ENCODE measurements at places on chromosomes 7 and 10.

DNA sequence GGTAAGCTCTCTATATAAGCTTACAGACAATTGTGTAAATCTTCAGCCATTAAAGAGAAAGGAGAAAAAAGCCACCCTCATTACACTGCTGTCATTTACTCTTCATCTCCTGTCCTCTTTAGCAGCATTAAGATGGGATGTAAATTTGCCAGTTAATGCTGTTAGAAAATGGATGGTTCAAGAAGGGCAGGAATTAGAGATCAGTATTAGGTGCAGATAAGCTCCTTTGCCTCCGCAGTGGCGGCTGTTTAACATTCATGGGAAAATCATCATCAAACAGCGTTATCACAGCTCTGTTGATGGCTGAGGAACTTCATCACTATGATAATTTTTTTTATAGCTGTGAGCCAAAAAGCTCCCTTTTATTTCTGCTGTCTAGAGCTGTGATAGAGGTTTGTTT, 61.8 kb upstream of the FAM204A start:
- no peak for DNase-seq

DNA sequence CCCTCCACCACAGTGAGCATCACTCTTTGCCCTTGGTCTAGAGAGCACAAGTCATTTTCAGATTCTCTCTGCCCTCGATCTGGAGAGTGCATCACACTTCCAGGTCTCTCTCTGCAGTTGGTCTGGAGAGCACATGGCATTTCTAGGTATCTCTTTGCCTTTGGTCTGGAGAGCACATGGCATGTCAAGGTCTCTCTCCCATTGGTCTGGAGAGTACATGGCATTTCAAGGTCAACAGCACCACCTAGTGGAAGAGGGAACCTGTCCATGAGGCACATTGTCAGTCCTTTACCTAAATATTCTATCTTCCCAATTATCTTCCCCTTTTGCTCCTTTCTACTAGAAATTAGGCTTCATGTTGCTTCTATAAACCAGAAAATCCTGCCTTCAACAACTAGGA, 1139.4 kb downstream of the XPNPEP1 start:
- DNase-seq: peak; percentile 5

- no peak for DNase-seq
Observed at GRCh38 chr10:70461397-70462348, 16.9 kb upstream of the PALD1 start.

GRCh38 chr10:103784723-103785418, 70.5 kb downstream of the SH3PXD2A start:
- DNase-seq: no peak

- DNase-seq: no peak
Observed at GRCh38 chr10:33520223-33520622, 185.8 kb upstream of the NRP1 start.

DNA sequence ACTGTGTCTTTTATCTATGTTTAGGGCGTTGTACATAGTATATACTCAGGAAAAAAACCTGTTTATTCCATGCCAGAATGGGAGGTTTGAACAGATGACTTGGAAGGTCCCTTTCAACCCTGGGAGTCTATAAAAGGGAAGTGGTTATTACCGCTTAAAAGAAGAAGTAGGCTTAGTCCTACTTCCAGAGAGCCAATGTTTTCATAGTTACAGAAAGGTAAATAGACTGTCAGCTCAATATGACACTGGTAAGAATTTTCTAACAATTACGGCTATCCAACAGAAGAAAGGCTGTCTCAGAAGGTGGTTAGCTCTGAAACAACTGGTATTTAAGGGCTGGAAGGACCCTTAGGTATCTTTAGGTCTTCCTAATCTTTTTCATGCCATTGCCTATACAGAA, 1.1 kb upstream of the TFAM start:
- DNase-seq: no peak

- DNase-seq: no peak
Observed at GRCh38 chr10:97300980-97301379, 8.5 kb upstream of the ARHGAP19 start.

DNA sequence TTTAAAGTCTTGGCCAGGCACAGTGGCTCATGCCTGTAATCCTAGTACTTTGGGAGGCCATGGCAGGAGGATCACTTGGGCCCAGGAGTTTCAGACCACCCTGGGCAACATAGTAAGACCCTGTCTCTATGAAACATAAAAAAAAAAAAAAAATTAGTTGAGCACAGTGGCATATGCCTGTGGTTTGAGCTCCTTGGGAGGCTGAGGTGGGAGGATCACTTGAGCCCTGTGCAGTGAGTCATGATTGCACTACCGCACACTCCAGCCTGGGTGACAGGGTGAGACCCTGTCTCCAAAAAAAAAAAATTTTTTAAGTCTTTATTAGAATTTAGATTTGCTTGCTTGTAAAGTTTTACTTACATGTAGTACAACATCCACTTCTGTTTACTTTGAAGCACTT, 14.0 kb downstream of the WNT2 start:
- DNase-seq: no peak

GRCh38 chr7:26629696-26630095, 234.7 kb downstream of the SKAP2 start:
- no peak for DNase-seq

DNA sequence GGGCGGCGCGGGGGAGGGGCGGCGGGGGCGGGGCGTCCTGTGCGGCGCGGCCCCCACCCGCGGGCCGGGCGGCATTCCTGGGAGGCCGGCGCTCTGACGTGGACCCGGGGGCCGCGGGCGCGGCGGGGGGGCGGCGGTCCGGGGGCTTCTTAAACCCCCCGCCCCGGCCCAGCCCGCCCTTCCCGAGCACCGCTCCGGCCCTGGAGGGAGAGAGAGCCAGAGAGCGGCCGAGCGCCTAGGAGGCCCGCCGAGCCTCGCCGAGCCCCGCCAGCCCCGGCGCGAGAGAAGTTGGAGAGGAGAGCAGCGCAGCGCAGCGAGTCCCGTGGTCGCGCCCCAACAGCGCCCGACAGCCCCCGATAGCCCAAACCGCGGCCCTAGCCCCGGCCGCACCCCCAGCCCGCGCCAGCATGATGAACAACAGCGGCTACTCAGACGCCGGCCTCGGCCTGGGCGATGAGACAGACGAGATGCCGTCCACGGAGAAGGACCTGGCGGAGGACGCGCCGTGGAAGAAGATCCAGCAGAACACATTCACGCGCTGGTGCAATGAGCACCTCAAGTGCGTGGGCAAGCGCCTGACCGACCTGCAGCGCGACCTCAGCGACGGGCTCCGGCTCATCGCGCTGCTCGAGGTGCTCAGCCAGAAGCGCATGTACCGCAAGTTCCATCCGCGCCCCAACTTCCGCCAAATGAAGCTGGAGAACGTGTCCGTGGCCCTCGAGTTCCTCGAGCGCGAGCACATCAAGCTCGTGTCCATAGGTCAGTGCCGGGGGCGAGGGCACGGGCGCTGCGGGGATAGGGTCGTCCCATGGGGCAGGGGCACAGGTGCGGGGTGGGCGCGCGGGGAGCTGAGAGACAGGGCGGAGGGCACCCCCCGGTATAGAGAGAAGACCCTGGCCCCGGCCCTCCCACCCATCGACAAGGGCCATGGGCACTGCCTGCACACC, at the start of gene FLNC:
Gene FLNC, plus strand, starts transcription at position 176 of the 947 bp plus-strand sequence. Its CDS starts 232 bp downstream, at position 408.
- DNase-seq: peak; percentile 72

GRCh38 chr7:141992156-141992555, 3.5 kb upstream of the MGAM start:
- DNase-seq: no peak

DNA sequence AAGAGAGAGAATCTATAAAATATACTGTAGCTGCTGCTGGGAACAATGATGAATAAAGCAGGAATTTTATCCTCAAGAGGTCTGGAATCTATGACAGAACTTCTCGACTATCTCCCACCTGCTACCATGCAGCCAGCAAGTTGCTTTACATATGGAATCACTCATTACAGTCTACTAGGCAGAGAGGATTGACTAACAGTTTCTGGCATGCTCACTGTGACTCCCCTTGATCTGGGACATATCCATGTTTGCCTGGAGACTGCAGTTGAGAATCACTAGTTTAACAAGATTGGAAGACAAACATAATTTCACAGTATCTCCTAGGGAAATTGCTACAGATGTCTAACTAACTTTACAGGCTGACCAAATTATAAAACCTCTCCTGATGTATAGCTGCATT, 13.3 kb downstream of the GPR37 start:
- DNase-seq: no peak

Measured in H1 (cell line).